Natural killer cell (primary cell): ENCODE measurements at places on chromosomes 12 and 14. TPM values are rescaled to one million over a fixed set of nuclear protein-coding genes. Genes with fewer than 3 reads are reported as not detected.

The MTRFR gene
- total RNA-seq: 16.2 TPM

The DPF3 gene
- total RNA-seq: 1.4 TPM

The CLECL1 gene
- total RNA-seq: 0.64 TPM

The SDR9C7 gene
- not detected for total RNA-seq

The KRT78 gene
- not detected for total RNA-seq

The PROX2 gene
- 5.1 TPM for total RNA-seq

The POTEG gene
- total RNA-seq: not detected

The TTC9 gene
- total RNA-seq: 2.4 TPM
